AG04449 (cell line): ENCODE measurements at places on chromosomes 1 and 21.

DNA sequence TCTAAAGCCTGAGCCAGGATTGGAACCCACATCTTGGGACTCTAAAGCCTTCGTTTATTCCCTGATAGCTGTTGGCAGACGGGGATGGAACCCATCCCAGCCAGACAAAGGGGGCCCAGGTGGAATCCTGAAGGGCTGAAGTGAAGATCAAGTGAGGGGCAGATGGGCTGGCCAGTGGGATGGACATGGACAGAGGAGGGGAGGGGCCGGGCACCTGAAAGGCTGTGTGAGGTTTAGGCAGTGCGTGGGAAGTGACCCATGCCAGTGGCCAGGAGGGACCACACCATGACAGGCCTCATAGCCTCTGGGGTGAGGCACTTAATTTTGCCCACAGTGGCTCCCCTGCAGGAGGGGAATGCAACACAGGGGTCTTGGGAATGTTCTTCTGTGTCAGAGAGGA is 44.6 kb upstream of the DMRTB1 start:
- no peak for DNase-seq

DNA sequence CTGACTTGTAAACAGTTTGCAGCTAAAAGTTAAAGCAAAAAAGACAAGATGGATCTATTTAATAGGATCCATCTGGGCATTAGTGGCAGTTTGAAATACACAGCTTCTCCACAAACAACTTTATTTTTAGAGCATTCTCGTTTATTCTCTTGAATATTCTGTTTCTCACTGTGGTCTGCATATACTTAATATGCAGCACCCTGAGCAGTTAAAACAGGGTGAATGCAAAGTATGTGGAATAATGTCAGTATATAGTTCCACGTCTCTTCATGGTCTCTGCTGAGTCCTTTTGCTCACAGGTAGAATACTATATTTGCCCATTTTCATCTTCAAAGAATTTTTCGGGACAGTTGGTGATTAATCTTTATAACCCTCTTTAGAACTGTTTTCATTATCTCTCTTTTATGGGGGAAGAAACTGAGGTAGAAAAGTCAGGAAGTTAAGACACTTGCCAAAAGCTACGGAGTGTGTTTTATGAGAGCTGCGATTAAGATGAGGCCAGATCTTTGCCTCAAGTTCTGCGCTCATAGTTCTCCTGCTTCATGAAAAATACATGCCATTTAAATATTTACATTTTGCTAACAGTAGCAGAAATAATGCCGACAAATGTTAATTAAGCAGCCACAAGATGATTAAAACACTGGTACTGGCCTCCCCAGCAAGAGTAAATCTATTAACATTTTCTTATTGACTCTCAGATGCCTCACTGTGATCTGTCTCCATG is 115.6 kb downstream of the PTBP2 start:
- no peak for DNase-seq

- no peak for DNase-seq
Observed at GRCh38 chr1:41476807-41477361, 7.6 kb downstream of the EDN2 start.

GRCh38 chr1:119326251-119326650 is 42.3 kb upstream of the HAO2 start:
- DNase-seq, result no peak

DNA sequence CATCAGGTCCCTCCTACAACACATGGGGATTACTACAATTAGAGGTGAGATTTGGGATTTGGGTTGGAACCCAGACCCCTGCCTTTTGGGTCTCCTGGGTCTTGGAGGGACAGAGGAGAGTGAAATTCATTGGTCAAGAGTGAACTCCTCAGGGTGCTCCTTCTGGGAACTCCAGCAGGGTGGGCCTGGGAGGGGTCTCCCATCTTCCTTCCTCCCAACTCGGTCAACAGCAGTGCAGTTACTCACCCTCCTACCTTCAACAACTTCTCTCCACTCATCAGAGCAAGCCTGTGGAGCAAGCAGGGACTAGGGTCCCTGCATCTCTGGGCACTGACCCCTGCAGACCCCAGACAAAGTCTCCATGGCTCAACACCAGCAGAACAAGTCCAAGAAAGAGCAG is 89.3 kb upstream of the TMPRSS2 start:
- DNase-seq, result no peak

GRCh38 chr21:31641416-31641922 is 18.0 kb upstream of the SOD1 start:
- no peak for DNase-seq

- DNase-seq, result no peak
Observed at GRCh38 chr1:91707114-91707889, 178.6 kb downstream of the TGFBR3 start.

GRCh38 chr1:206658264-206658980 is 23.1 kb downstream of the DYRK3 start:
- no peak for DNase-seq

DNA sequence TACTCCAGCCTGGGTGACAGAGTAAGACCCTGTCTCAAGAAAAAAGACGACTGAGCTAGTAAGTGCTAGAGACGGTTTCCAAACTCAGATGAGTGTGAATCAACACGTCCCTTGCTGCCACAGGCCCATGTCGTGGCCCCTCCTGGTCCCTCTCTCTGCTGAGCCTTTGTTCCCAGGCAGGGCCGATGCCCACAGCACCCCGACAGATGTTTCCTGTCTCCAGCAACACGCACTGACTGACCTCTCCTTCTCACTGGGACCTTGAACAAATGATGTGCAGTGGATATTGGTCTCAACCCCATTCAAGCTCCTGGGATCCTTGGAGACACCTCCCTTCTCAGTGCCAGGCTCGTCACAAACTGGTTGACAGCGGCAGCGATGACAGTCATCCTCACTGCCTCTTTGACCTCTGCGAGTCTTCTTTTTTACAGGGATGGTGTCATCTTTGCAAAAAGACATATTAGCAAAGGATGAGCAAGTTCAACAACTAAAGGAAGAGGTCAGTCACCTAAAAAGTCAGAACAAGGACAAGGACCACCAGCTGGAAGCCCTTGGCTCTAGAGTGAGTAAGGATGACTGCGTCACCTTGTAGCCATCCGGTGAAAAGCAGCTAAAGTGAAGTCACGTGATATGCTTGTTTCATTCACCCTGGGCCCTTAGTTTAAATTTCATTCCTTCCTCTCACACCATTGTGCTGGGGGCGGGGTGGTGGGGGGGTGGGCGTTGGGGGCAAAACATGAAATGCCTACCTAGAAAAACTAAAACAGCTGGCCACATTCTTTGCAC is 65.8 kb downstream of the FHAD1 start:
- DNase-seq, result no peak

- DNase-seq, result peak; percentile 80
Observed at GRCh38 chr1:223776075-223776814, 63.9 kb downstream of the CAPN2 start.

DNA sequence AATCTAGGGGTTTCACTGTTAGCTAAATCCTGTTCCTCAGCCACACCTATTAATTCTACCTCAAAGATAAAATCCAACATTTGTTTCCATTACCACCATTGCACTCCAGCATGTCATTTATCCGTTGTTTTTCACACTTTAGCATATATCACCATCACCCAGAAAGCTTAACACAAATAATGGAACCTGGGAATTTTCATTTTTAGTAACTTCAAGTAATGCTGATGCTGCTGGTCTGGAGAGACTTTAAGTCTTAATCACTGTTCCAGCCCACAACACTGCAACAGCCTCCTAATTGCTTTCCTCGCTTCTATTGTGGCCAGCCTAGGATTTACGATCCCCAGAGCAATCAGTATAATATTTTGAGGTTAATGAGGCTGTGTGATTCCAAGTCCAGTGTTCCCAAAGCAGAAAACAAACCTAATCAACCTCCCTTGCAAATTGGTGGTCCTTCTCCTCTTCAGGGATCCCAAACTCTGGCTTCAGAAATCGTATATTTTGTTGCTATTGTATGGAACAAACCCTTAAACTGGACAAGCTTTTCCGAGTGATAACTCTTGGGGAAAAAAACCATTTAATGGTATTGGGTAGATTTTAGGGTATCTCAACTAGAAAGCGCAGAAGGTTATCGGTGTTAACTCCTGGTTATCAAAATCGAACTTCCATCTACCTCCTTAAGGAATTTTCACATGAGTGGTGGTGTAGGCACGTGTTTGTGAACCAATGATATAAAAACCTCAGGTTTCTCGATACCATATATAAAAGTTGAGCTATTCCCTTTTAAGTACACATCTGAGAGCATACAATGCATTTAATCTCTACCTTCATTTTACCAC is 50.0 kb upstream of the BOLA1 start:
- no peak for DNase-seq

DNA sequence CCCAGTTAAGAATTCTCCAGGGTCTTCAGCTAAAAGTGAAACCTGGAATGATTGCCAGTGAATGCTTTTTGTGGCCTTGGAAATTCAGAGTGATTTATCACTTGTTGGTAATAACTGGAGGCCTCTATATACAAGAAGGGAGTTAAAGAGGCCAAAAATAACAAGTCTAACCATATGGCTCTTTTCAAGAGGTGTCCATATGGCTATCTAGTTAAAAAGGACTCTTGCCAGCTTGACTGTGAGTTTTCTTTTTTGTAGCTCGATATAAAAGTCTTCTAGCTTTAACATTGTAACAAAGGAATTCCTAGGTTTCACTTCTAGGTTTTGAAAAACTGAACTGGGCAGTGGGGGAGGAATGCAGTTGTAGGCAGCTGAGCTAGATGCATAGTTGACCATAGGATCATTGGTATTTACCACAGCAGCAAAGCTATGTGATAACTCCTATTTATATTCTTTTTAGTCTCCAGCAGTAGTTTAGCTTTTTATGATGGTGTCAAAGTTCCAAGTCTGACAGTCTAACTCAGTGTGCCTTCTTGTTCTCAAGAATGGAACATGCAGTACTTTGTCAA is 44.4 kb downstream of the CACHD1 start:
- DNase-seq, result peak; percentile 71

GRCh38 chr1:107524301-107524700 is 383.5 kb downstream of the NTNG1 start:
- DNase-seq, result no peak

- DNase-seq, result peak; percentile 33
Observed at GRCh38 chr1:12356004-12356890, 126.4 kb downstream of the VPS13D start.

DNA sequence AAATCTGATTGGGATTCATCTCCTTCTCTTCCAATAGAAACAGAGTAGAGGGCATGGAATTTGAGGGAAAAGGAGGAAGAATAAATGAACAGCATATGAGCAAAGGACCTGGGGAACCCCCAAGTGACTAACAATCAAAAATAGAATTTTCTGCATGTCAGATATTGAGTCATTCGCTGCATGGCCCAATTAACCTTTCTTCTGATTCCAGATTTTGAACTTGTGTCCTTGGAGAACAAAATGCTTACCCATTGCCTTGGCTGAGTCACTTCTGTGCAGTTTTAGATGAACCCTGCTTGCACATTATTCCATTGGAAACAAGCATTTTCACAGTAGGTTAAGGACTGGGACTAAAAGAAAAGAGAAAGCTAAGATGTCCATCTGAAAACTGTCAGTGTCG is 390.5 kb downstream of the ST6GALNAC3 start:
- no peak for DNase-seq

GRCh38 chr1:159755451-159756007 is 25.2 kb upstream of the DUSP23 start:
- DNase-seq, result no peak

GRCh38 chr1:115056395-115056798 is 26.8 kb downstream of the TSHB start:
- peak; percentile 60 for DNase-seq

GRCh38 chr1:175893192-175893591 is 149.8 kb upstream of the TNR start:
- no peak for DNase-seq

- DNase-seq, result no peak
Observed at GRCh38 chr1:8109216-8109615, 83.1 kb upstream of the ERRFI1 start.
